ENCODE measurements at places on chromosomes 3 and 15. TPM values are rescaled to one million over a fixed set of nuclear protein-coding genes. Genes with fewer than 3 reads are reported as not detected.

Gene ZBTB11
- 30.6 TPM for total RNA-seq

Gene RAB6B
- not detected for total RNA-seq

Gene ROPN1
- not detected for total RNA-seq

Gene VEPH1
- total RNA-seq: not detected

Gene CMTM8
- total RNA-seq: 6.9 TPM

Gene CADPS
- not detected for total RNA-seq

Gene GPR62
- not detected for total RNA-seq

Gene ZKSCAN7
- 0.77 TPM for total RNA-seq

Gene TRPM1
- total RNA-seq: not detected

Gene GOLGA8S
- total RNA-seq: 0.10 TPM

Gene CPLX3
- total RNA-seq: 0.12 TPM

Gene CCR2
- 60.5 TPM for total RNA-seq

Gene RLBP1
- not detected for total RNA-seq

Gene LRRC49
- not detected for total RNA-seq

Gene TNFSF10
- total RNA-seq: 79.2 TPM

Gene IL17RC
- total RNA-seq: 0.40 TPM

Gene LIPH
- total RNA-seq: not detected

Gene GPR149
- not detected for total RNA-seq

Gene THAP10
- not detected for total RNA-seq

Gene CISH
- total RNA-seq: 398 TPM

Gene FANCD2OS
- total RNA-seq: not detected

Gene ELL3
- 2.7 TPM for total RNA-seq

Gene CLDN16
- total RNA-seq: not detected

Gene C3orf85
- total RNA-seq: not detected

Gene DLEC1
- total RNA-seq: 5.1 TPM

Gene TM4SF1
- not detected for total RNA-seq

Gene SEMA7A
- 3.0 TPM for total RNA-seq

Gene TRH
- total RNA-seq: not detected

Gene TTLL13
- total RNA-seq: 0.20 TPM

Gene CLRN1
- total RNA-seq: not detected

Gene SMCO1
- total RNA-seq: not detected

Gene MYO5A
- 23.8 TPM for total RNA-seq

Gene TTLL3
- 54.7 TPM for total RNA-seq

Gene TTC23
- total RNA-seq: 0.43 TPM

Gene MYO5C
- 1.5 TPM for total RNA-seq

Gene RAB43
- total RNA-seq: 61.6 TPM

Gene KY
- total RNA-seq: not detected

Gene PAQR5
- total RNA-seq: not detected

Gene GRM2
- 1.9 TPM for total RNA-seq

Gene GRAMD2A
- total RNA-seq: not detected

Gene CELSR3
- 8.1 TPM for total RNA-seq

Gene PHLDB2
- total RNA-seq: 4.0 TPM

Gene SUCNR1
- not detected for total RNA-seq

Gene MRPL47
- 27.6 TPM for total RNA-seq

Gene CCDC33
- not detected for total RNA-seq

Gene CYFIP1
- 18.7 TPM for total RNA-seq

Gene PLCD1
- 26.3 TPM for total RNA-seq

Gene PRR23A
- total RNA-seq: not detected

Gene TIPIN
- 18.8 TPM for total RNA-seq

Gene TRMT10C
- 23.4 TPM for total RNA-seq
